ENCODE measurements at places on chromosomes 12 and 14. TPM values are rescaled to one million over a fixed set of nuclear protein-coding genes. Genes with fewer than 3 reads are reported as not detected.
A peak's percentile ranks its signal among the peaks of the same experiment; 100 is the strongest.

TAS2R46 gene
- polyA plus RNA-seq: not detected

- DNase-seq: no peak
Measured at GRCh38 chr14:53692885-53693284, 263.7 kb downstream of the BMP4 start.

DNA sequence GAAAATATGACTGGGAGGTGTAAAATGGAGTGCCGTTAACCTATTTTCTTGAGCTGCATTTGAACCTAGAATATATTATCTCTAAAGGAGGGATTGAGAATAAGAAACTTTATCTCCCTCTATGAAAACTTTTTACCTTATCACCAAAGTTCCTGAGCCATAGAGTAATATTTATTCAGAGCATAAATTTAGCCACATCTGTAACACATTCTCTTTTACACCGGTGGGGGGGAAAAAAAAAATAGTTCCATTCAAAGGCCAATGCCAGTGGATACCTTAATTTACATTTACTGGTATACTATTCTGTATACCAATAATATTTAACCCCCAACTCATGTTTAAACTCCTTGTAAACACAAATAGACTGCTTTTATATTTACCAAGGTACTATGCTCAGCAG lies 21.7 kb downstream of the CERS5 start:
- no peak for DNase-seq

DNA sequence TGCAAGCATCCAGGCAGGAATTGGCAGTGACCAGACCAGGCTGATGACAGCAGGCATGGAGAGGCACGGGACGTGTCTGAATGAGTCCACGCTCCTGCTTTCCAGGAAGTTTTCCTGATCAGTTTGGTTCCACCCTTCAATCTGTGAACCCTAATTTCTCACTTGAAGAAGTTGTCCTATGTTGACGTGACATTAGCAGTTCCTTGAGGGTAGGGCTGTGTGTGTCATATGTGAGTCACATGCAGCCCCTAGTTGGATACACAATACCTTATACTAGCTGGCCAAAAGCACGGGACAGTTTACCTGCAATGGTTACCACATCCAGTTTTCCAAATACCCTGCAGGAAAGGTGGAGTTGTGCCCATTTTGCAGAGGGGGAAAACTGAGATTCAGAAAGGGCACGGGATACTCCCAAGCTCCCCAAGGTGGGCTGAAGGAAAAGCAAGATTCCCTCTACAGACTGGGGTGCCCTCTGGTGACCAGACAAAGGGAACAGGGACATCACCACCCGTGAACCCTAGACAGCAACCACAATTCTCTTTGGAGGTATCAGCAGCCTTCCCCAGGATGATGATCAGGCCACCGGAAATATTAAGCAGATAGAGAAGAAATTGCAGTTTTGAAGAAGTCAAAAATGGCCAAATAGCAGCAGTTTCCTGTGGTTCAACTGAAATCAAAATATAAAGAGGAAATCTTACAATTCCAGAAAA lies 194.5 kb downstream of the PHETA1 start:
- DNase-seq: no peak

INSM2 gene
- polyA plus RNA-seq: not detected

DNA sequence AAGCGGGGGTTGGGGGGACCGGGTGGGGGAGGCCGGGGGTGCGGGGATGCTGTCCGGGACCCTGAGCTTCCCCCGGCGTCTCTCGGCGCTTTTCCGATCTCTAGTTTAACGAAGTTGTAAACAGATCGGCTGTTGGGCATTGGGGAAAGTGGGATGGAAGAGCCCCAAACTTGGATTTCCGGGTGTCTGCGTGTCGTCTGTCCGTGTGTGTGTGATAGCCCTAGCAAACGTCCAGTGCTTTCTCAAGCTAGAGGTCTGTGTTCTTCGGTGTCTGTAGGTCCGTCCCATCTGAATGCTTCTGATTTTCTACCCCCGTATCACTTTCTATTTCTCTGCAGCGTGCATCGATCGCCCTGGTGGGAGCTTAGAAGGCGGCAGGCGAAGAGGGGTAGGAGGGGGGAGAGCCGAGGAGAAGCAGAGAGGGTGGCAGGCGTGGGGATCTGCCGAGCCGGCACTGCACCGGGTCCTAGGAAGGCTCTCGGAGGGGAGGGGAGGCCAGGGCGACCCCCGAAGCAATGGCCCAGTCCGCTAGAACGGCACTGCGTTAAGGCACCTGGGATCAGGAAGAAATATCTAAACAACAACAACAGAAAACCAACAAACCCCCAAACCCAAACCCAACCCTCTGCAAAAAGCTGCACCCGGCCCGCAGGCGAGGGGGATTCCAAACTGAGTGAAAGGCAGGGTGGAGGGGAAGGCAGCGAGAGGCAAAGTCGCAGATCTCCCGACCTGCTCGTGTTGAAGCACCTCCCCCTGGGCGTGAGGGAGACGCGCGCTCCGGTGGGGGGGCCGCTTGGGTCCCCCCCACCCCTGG lies 1.0 kb downstream of the KCNA1 start:
- DNase-seq: peak; percentile 4

- no peak for DNase-seq
Measured at GRCh38 chr12:102439426-102440405, 40.6 kb downstream of the IGF1 start.
